CD4-positive, alpha-beta memory T cell (primary cell): ENCODE measurements at places on chromosomes 4 and X.

DNA sequence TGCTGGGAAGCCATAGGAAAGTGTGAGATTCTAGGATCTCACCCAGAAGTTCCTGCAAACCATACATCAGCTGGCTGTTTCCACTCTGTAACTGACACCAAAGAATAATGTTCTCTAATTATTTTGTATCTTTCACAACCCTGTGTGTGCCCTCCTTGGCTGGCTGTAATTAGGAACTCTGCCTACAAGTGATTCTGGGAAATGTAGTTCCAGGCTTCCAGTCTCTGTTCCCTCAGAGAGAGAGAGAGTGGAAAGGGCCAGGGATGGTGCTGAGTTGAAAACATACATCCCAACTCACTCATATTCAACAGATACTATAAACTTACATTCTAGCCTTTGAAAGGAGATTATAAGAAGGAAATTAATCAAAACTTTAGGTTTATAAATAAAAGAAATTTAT, 57.5 kb upstream of the C1QTNF7 start:
- H3K27ac ChIP-seq, result no peak overlapping the region
- no peak for DNase-seq
- no peaks in the 10 kb centered on the region for H3K4me1 ChIP-seq

DNA sequence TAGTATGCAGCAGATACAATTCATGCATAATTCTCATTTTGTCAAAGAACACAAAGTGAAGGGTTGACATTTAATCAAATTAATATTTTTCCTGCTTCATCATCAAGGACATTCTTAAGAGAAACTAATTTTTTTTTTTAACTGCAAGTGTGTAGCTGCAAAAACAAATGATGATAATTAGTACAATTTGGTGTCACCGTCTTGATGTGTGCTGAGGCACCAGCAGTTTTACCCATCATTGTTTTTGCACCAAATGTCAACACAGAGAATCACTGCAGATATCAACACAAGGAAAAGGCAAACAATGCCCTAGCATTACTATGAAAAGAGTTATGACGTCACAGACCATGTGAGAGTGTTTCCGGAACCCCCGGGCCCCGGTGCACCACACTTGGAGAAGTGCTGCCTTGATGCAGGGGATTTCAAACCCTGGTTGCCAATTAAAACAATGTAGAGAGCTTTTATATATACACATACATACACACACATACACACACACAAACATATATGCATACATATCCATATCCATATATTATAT, 55.9 kb downstream of the AGA start:
- H3K27me3 ChIP-seq, result peaks cover 6% of the 10 kb centered on the region
- no peak overlapping the region for H3K4me3 ChIP-seq
- no peaks in the 10 kb centered on the region for H3K36me3 ChIP-seq
- H3K27ac ChIP-seq, result no peak overlapping the region
- no peak for DNase-seq

DNA sequence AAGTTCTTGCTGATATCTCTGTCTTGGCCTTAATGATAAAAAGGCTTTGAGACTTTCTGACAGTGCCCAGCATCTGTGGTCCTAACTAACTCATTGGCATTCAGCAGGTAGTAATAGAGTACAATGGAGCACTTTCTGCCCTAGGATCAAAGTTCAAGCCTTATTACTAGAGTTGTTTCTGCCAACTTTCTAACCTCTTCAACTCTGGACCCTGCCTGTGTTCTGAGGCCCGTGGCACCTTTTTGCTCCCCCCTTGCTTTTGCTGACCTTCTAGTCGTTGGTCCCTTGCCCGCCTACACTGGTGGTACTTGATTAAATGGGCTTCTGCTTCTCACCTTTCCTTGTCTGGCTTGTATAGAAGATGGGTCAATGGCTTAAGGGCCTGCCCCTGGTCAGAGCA, 126.3 kb downstream of the PPARGC1A start:
- H3K4me1 ChIP-seq, result no peaks in the 10 kb centered on the region
- no peak overlapping the region for H3K4me3 ChIP-seq
- no peaks in the 10 kb centered on the region for H3K36me3 ChIP-seq
- no peak overlapping the region for H3K27ac ChIP-seq
- H3K27me3 ChIP-seq, result no peaks in the 10 kb centered on the region
- DNase-seq, result no peak

DNA sequence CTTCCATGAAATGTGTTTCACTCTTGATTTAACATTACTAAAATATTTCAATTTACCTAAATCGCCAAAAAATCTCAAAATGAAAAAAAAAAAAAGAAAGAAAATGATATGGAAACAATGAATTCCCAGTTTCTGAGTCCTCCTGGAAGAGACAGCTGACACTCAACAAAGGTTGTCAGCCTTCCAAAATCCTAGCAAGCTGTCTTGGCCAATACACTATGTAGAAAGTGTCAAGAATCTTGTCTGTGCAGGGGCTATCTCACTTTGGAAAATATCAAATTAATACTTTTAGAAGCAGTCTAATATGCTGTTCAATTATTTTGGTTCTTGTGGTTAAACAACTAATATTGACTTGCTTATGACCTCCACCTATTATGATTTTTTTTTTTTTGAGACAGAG, 8.7 kb downstream of the DKK2 start:
- H3K4me3 ChIP-seq, result no peak overlapping the region
- H3K36me3 ChIP-seq, result no peaks in the 10 kb centered on the region
- no peak overlapping the region for H3K27ac ChIP-seq
- H3K4me1 ChIP-seq, result no peaks in the 10 kb centered on the region

GRCh38 chr4:70505151-70505748, 13.1 kb upstream of the AMTN start:
- no peak overlapping the region for H3K27ac ChIP-seq
- H3K36me3 ChIP-seq, result no peaks in the 10 kb centered on the region
- H3K4me1 ChIP-seq, result no peaks in the 10 kb centered on the region
- no peak overlapping the region for H3K4me3 ChIP-seq

GRCh38 chr4:102758241-102759160, 2.3 kb downstream of the MANBA start:
- H3K27me3 ChIP-seq, result no peaks in the 10 kb centered on the region
- no peak overlapping the region for H3K4me3 ChIP-seq
- peaks cover 18% of the 10 kb centered on the region for H3K4me1 ChIP-seq
- H3K36me3 ChIP-seq, result no peaks in the 10 kb centered on the region
- no peak overlapping the region for H3K27ac ChIP-seq
- no peak for DNase-seq

DNA sequence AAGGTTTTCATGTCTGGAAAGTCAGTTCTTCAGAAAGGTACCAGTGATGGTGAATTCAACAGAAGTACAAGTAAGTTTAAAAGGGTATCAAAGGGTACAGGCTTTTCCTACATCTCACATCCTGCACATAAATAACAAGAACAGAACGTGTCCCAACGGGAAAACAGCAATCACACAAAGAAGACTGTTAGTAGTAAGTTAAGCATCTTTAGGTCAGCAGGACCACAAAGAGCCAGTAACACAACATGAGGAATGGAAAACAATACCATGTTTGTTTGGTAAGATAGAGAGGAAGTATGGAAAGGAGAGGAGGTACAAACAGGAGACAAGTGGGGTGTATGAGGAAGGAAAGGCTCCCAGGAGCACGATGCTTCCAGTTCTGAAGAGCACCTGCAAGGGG, 43.2 kb downstream of the SAT1 start:
- no peaks in the 10 kb centered on the region for H3K27me3 ChIP-seq
- no peak overlapping the region for H3K27ac ChIP-seq
- DNase-seq, result no peak
- no peaks in the 10 kb centered on the region for H3K4me1 ChIP-seq
- H3K36me3 ChIP-seq, result no peaks in the 10 kb centered on the region
- no peak overlapping the region for H3K4me3 ChIP-seq

DNA sequence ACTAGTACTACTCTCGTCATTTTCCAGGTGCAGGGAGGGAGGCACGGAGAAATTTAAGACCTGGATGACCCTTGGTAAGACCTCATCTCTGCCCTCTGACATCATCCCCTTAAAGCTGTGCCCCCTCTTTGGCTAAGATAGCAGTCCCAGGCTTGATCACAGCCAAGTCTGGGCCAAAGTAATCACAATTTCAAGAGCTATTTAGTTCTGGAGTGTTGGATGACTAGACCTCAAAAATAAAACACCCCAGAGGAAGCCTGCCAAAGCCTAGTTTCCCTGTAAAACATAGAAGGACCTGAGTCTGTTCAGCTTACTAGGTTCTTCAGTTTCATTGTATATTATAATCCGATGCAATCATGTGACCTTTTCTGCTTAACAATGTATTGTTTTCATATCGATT, 144.6 kb upstream of the ARHGEF9 start:
- no peaks in the 10 kb centered on the region for H3K36me3 ChIP-seq
- H3K4me3 ChIP-seq, result no peak overlapping the region
- H3K27me3 ChIP-seq, result no peaks in the 10 kb centered on the region
- H3K4me1 ChIP-seq, result no peaks in the 10 kb centered on the region
- no peak overlapping the region for H3K27ac ChIP-seq
- no peak for DNase-seq

DNA sequence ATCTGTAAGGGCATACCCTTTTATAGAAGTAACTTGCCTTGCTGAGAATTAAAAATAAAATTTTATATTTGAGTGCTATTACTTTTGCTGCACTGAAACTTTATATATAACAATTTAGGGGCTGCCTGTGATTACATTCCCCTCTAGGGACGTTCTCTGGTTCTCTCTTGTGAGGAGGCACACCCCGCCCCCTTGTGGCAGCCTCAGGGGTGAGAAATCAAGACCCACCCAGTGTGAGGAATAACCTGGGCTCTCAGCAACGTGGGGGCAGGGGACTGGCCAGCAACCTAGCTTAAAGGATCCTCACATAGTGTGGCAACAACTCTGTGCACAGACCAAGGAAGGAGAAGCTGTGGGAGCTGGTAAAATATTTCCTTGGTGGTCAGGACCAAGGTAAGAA, 43.7 kb downstream of the MAGEA9 start:
- peak; percentile 12 for DNase-seq
- no peaks in the 10 kb centered on the region for H3K36me3 ChIP-seq
- H3K4me3 ChIP-seq, result no peak overlapping the region

DNA sequence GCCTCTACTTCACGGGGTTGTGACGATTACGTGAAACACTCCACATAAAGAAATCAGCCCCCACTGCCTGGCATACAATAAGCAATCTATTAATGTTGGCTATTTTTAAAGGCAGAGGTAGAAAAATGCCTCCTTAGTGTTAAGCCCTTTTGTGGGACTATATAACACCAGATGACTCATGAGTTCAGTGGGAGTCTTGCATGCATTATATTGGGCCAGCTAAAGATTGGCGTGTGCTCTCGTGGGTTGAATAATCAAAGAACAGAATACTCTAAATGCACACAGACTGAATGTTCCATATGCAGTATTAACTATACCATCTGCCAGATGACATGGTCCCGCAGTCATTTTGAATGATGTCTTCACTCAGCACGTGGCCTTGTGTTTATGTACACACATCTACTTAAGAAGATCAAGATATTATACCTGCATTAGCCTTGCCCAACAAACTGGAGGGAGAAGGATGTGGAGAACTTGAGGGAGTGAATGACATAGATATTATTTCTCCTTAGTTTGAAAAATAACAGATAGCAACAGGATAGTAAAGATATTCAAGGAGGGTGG, 85.0 kb upstream of the MYOZ2 start:
- no peak overlapping the region for H3K27ac ChIP-seq
- no peak overlapping the region for H3K4me3 ChIP-seq
- H3K4me1 ChIP-seq, result no peaks in the 10 kb centered on the region

DNA sequence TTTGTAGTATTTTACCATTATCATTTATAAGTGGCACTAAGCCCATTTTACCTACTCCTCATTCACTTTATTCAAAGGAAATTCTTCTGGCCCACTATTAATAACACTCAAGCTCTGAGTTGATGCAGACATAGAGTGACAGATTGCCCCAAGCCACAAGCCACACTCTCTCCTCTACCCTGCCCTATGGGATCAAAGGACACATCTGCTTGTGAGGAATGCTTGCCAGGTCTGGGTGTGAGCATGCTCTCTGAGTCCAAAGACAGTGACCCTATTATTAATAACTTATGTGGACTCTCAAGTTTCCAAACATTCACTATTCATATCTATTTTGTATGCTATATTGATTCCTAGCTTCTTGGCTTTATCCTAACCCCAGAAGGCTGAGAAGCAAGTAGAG, 18.5 kb downstream of the ETNPPL start:
- no peak overlapping the region for H3K4me3 ChIP-seq
- no peak overlapping the region for H3K27ac ChIP-seq
- H3K4me1 ChIP-seq, result no peaks in the 10 kb centered on the region
- no peak for DNase-seq
- H3K27me3 ChIP-seq, result no peaks in the 10 kb centered on the region

GRCh38 chrX:49059681-49060085, 884 bp downstream of the CCDC120 start:
- no peaks in the 10 kb centered on the region for H3K27me3 ChIP-seq
- H3K4me1 ChIP-seq, result peaks cover 6% of the 10 kb centered on the region
- H3K27ac ChIP-seq, result no peak overlapping the region
- DNase-seq, result no peak
- H3K36me3 ChIP-seq, result no peaks in the 10 kb centered on the region

DNA sequence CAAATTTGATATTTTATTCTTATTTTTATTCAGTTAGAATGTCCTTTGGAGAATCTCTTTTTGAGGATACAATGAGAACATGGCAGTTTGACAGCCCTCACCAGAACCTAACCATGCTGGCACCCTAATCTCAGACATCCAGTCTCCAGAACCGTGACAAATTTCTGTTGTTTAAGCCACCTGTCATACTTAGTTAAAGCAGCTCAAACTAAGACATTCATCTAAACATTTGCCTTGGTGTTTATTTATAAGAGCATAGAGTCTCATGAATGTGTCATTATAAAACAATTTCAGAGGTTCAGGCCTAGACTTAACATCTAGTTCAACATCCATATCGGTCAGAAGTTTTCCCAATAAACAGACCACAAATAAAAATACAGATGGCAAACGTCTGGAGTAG, 125.1 kb upstream of the FUNDC1 start:
- DNase-seq, result no peak
- no peaks in the 10 kb centered on the region for H3K27me3 ChIP-seq
- H3K4me1 ChIP-seq, result no peaks in the 10 kb centered on the region
- no peak overlapping the region for H3K4me3 ChIP-seq
- no peak overlapping the region for H3K27ac ChIP-seq
- no peaks in the 10 kb centered on the region for H3K36me3 ChIP-seq

GRCh38 chrX:54641530-54641929, 111.5 kb downstream of the GNL3L start:
- no peaks in the 10 kb centered on the region for H3K36me3 ChIP-seq
- H3K27me3 ChIP-seq, result no peaks in the 10 kb centered on the region
- H3K4me1 ChIP-seq, result peaks cover 12% of the 10 kb centered on the region
- H3K4me3 ChIP-seq, result no peak overlapping the region
- DNase-seq, result no peak
- H3K27ac ChIP-seq, result no peak overlapping the region
